T47D (cell line): ENCODE measurements at places on chromosomes 2 and 18.
A peak's percentile ranks its signal among the peaks of the same experiment; 100 is the strongest.

DNA sequence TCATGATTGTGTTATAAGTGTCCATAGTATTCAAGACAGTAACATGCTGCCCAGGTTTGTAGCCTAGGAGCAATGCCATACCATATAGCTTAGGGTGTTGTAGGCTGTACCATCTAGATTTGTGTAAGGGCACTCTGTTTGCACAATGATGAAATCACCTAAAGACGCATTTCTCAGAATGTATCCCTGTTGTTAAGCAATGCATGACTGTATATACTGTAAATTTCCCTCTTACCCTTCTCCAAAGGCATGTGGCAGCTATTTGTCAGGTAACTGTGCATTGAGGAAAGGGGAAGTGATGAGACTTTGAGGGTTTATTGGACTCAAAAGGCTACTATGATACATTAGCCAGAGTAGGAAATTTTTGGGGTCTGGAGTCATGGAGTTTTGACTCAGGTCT is 180.8 kb downstream of the VAPA start:
- no peak for DNase-seq

DNA sequence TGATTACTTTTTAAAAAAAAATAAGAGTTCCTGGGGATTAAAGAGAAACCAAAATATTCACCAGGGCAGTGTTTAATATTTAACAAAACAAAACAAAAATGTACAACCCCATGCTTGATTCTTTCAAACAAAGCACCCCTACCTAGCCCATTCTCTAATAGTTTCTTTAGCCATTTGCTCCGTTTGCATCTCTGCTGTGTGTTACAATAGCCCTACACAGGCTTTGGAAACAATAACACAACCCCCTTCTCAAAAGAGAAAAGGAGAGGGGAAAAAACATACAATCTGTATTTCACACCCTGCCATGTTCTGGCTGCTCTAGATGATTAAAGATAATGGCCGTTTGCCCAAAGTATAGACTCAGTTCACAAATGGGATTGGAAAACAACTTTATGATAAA is 302.9 kb downstream of the CPS1 start:
- no peak for DNase-seq

GRCh38 chr2:29864988-29865387 is 56.4 kb downstream of the ALK start:
- DNase-seq, result no peak

DNA sequence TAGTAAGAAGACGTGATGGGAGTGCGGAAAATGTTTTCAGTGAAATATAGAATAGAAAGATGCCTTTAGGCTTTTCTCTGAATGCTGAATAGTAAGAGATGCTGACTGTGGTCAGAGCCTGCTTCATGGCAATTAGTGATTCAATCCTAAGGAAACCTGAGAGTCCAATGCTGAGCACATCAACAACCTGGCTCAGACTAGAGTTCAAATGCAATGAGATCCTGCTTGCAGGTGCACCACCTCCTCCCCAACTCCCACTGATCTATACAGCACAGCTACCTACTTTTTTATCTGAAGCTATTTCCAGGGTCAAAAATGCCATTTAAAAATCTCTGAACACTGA is 65.4 kb downstream of the AAK1 start:
- no peak for DNase-seq

DNA sequence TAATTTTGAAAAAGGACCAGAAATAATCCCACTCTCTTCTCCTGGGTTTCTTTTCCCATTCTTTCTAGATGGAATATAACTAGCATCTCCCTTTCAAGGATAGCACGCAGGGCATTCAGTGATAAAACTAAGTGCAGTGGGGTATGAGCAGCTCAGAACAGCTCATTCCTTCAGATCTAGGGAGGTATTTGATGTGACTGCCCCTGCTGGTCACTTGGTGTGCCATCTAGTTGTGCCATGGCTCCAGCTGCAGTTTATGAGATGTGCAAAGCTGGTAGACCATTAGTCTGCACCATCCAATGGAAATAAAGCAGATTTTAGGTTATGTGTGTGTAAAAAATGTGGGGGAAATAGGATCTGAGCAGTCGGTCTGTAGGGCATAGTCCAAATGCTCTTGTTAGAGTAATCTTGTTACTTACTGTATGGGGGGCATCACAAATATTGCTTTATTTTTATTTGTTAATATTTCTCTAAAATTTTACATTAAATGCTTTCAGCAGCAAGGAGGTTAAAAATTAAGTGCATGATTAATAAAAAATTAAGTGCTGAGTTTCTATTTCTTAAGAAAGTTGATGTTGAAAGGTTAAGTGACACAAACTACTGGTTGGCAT is 38.9 kb downstream of the CTAGE1 start:
- DNase-seq, result peak; percentile 7

DNA sequence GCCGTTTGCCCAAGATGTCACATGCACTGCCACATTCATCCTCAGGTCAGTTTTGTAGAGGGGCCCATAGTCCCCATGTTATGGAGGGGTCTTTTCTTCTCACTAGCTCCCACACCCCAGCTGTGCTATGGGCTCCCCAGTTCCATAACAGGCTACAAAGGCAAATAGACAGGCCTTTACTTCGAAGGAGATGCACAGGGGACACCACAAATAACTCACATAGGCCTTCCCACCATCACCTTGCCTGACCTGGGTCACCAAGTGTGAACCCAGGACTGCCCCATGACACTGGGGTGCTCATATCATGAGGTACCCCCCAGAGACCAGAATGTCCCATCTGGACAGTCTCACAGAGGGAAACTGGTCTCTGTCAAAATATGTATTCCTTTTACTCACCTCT is 15.0 kb upstream of the INO80C start:
- no peak for DNase-seq

- DNase-seq, result no peak
Observed at GRCh38 chr18:37529863-37530262, 35.7 kb downstream of the CELF4 start.

GRCh38 chr2:18903750-18904149 is 314.4 kb upstream of the NT5C1B start:
- no peak for DNase-seq

DNA sequence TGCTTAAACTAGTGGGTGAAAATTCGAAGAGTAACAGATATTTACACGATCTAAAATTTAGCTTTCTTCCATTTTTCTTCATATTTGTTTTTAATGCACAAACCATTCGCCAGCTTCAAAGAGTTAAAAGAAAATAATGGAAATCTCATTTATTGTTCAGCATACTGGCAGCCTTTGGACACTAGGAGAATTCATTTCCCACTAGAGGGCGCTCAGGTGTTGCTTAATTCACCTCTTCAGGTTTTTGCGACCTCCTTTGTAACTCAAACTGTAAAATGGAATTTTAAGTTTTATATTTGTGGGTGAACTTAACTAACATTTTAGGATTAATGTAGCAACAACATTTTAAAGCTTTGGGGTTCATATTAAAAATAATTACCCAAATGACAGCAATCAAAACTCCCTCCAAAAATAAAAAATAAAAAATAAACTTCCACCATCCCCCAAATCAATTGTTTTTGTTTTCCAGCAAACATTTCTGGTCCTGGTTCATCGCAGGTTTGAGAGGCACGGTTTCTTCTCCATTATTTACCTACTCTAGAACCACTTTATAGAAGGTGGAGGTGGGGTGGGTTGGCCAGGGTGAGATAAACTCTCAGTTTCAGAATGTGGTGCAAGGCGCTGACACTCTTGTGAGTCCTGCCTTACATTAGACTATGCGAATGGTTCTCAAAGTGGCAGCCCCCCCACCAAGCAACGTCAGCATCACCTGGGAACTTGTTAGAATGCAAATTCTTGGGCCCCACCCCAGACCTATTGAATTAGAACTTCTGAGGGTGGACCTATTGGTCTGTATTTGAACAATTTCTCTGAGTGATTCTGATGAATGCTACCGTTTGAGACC is 24.7 kb upstream of the PNPT1 start:
- peak; percentile 69 for DNase-seq

GRCh38 chr18:25853691-25854433 is 236.6 kb downstream of the SS18 start:
- DNase-seq, result no peak

DNA sequence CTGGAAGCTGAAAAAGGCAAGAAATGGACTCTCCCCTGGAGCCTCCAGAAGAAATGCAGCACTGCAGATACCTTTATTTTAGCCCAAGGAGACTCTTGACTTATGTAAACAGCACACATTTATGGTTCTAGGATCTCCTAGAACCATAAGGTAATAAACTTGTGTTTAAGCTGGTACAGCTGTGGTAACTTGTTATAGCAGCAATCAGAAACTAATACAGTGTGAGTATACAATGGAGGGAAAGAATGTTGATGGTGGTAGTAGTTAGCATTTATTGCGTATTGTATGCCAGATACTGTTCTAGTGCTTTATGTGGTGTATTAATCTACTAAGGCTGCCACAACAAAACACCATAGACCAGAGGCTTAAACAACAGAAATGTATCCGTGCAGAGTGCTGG is 40.6 kb downstream of the FOSL2 start:
- DNase-seq, result no peak

DNA sequence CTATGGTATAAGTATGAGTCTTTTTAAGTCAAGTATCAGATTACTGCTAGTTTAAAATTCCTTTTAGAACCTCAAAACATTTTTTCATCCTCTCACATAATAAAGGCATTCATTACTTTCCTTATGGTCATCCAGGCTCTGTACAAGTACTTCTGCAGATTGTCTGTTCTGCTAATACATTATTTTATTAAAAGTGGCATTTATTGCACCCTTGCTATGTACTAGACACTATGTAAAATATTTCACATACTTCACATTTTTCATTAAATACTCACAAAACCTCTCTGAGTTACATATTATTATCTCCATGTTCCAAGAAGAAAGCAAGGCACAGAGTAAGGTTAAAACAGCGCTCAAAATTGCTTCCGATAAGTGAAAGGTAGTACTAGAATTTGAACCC is 84.1 kb downstream of the RAPH1 start:
- no peak for DNase-seq

DNA sequence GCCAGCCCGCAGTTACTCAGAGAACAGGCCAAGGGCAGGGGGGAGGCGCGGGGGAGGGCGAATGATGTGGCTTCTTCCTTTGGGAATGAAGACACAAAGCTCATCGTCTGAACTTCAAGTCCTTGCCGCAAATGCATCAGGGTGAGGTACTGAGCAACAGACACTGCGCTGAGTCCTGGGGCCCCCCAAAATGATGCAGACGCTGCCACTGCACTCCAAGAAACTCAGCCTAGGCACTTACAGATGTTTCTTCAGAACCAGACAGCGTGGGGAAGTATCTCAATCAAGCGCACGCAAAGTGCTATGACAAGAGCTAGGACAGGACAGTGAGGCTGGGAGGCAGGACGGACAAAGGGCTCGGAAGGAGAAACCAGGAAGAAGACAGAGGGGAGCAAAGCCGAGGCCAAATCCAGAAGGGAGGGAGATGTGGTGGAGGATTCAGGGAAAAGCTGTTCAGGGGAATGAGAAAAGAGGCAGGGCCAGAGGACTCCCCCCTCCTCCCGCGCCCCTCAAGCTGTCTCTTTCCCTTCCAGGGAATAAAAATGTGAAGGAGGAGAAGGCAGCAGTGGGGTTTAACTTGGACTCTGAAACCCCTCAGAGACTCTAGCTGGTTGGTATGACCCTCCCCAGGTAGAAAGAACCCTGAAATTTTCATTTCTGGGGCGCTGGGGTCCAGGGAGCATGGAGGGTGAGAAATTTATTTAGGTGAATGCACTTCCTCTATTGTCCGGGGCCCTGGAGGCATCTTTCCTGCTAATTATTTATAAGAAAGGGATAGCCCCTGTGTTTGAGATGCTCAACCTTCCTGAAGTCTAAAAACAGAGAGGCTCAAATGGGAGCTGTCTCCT is 34.9 kb downstream of the CIB4 start:
- no peak for DNase-seq

GRCh38 chr2:202278036-202278760 is 12.6 kb downstream of the NOP58 start:
- DNase-seq, result no peak
